Cardiac septum (tissue), 1 donor: ENCODE measurements at places on chromosomes 5 and 9. TPM values are rescaled to one million over a fixed set of nuclear protein-coding genes. Genes with fewer than 3 reads are reported as not detected.

CKMT2 gene
- total RNA-seq = 1,231 TPM

PTGER4 gene
- total RNA-seq = 6.1 TPM

- no peak for DNase-seq
These were observed 172.8 kb upstream of the FSTL4 start for GRCh38 chr5:133785182-133785581.

GRCh38 chr5:83524345-83524744 lies 52.8 kb downstream of the VCAN start:
- no peak for DNase-seq

- no peak for DNase-seq
These were observed 140.1 kb downstream of the NR3C1 start for GRCh38 chr5:143263272-143263810.

GRCh38 chr5:1089621-1090040 lies 22.2 kb downstream of the SLC12A7 start:
- DNase-seq = no peak
